ENCODE measurements at places on chromosomes 2 and 18. TPM values are rescaled to one million over a fixed set of nuclear protein-coding genes. Genes with fewer than 3 reads are reported as not detected.

GRCh38 chr2:88239781-88240180 is 69.6 kb downstream of the THNSL2 start:
- DNase-seq, result no peak

DNA sequence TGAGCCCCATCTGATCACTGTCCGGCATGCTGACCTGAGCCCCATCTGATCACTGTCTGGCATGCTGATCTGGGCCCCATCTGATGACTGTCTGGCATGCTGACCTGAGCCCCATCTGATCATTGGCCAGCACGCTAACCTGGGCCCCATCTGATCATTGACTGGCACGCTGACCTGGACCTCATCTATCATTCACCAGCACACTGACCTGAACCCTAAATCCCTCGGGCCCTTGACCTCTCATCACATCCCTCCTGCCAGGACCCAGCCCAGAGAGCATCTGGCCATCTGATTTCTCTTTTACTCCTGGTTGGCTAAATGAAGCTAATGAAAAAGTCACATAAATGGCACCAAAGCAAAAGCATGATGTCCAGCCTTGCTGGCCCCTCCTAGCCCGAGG is 207.1 kb downstream of the NDUFA10 start:
- DNase-seq, result no peak

DNA sequence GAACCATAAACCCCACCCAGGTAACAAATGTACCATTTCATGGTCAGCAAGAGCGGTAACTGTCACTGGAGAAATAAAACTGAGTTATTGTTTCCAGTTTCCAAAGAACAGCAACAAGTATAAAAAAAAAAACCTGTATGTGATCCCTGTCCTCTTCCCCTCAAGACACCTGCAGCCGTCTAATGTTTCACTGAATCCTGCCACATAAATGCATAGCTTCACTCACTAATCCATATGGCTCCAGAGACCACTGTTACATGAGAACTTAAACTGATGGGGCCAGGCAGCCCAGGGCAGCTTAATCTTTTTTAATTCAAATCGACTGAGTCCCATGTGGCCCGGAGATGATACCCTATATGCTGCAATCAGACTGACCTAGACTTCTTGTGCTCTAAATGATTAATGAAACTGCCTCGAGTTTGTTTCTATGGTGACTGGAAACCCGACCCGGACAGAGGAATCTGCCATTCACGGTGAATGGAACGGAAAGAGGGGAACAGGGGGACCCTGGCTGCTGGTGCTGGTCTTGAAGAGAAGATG is 60.9 kb upstream of the SIX2 start:
- DNase-seq, result peak; percentile 37

The TRAF3IP1 gene
- 11.2 TPM for total RNA-seq

- DNase-seq, result no peak
Observed at GRCh38 chr2:143001501-143001900, 124.0 kb downstream of the KYNU start.

DNA sequence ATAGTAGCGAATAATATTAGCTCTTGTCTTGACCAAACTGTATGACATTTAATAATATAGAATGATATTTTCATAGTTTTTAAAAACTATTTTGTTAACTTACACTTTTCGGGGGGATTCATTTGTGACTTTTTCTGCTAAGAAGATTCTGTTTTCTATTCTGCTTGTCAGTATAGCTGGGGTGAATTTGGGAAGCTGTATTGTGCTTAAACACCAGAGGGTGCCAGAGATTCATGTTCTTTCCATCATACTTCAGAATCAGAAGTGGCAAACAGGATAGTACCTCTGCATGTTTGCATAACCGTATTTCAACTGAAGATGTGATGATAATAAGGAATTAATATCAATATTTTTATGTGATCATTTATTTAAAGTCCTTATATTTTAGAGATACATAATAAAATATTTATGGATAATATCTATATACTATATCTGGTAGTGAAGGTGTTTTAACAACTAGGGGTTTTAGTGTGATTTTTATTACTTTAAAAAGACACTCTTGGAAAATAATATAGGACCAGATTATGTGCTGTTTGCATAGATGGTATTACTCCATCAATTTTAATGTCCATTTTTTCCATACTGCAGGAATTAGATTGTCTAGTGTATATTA is 81.0 kb downstream of the TAF4B start:
- peak; percentile 60 for DNase-seq
